ENCODE measurements at places on chromosomes 16 and 17. TPM values are rescaled to one million over a fixed set of nuclear protein-coding genes. Genes with fewer than 3 reads are reported as not detected.

DNA sequence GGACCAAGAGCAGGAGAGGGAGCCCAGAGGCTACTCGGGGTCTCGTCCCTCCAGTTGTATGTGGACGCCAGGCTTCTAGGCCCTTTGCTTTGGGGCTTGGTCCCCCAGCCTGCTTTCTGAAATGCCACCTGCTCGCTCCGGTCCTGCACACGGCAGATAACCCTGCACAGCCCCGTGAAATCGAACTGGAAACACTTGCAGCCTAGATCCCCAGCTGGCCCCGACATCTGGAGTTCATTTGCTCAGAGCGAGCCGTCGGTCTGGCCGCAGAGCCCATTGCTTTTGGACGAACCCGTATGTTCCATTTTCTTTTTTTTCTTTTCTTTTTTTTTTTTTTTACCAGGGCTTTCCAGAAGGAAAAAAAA lies 22.9 kb downstream of the C1QTNF1 start:
- peak; percentile 82 for DNase-seq

- peak; percentile 85 for DNase-seq
Measured at GRCh38 chr16:88812513-88813268, 963 bp upstream of the APRT start.

DNA sequence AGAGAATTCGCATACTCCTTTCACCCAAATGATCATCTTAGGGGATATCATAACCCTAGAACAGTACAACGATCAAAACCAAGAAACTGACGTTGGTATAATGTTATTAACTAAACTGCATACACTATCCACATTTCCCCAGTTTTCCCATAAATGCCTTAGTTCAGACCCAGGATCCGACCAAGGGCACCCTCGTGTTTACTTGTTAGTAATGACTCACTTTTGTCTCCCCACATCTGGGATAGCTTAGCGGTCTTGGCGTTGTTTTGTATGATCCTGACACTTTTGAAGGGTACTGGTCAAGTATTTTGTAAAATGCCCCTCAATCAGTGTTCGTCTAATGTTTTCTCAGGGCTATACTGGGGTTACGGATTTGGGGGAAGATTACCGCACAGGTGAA lies 8.0 kb downstream of the HS3ST3A1 start:
- no peak for DNase-seq

- DNase-seq = no peak
Measured at GRCh38 chr16:76837872-76838271, 353.1 kb upstream of the MON1B start.

DNA sequence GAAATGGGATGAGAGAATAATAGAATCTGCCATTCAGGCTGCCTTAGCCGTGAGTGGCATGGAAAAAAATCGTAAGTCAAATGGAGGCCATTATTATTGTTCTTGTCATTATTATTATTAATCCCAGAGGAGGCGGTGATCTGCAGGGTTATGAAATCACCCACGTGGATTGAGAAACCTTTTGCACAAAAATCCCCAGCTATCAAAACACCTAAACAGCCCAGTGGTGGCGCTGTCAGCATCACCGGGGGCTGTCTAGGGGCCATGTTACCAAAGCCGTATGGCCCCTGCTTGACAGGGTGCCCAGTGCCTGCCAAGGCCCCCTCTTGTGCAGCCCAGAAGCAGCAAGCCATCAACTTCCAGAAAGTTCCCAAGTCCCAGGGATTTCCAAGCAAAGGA lies 25.2 kb downstream of the CNGB1 start:
- no peak for DNase-seq

DNA sequence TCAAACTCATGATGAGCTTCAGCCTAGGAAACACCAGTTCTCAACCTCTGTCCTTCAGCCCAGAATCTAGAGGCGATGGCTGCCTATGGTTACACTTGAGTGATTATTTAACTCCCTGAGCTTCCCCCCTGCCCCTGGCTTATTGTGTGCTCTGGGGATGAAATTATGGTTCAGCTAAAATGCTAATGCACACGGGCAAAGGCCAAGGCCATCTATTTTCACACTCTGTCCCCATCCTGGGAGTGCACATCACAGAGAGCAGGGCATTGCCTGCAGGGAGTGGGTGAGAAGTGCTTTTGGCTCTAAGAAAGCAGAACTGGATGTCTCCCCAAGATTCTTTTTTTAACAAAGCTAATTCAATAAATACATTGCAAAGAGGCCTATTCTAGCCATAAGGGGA lies 21.6 kb upstream of the CACNG5 start:
- no peak for DNase-seq

- no peak for DNase-seq
Measured at GRCh38 chr17:53319947-53320346, 502.8 kb upstream of the KIF2B start.

- peak; percentile 39 for DNase-seq
Measured at GRCh38 chr17:83196366-83196765, 117.0 kb downstream of the METRNL start.

DNA sequence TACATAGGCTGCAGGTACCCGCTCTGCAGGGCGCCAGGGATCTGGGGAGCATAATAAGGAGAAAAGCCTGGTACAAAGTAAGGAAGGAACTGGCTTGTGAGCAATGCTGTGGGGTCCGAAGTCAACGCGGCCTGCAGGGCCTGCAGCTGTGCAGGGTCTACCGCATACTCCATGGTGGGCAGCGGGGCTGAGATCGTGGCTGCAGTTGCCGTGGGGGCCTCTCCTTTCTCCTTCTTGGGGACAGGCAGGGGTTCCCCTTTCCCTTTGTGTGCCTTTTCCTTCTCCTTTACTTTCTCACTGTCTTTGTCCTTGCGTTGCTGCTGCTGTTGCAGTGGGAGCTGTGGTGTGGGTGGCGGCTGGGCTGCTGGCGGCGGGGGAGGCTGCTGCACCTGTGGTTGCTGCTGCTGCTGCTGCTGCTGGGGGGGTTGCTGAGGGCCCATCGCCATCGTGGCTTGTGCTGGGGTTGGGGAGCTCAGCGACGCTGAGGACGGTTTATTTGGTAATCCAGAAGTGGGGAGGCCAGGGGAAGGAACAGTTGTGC lies 259.6 kb downstream of the ZFHX3 start:
- DNase-seq = no peak

GRCh38 chr17:62565817-62566216 lies 61.7 kb upstream of the MRC2 start:
- no peak for DNase-seq

DNA sequence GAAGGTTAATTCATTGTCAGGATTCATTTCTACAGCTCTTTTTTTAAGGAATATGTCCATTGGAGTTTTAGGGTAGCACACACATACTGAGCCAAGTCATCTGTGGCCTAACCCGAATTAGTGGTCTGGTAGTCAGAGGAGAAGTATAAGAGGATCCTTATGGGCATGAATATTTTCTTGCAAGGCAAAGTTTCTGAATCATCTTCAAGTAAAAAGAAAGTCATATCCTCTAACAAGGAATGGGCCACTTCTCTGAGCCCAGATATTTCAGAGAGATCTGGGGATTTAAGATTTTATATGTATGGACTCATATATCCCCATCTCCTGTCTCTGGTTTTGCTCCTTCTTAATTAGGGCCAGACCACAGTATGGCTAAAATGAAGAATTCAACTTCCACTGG lies 99.2 kb upstream of the CDH8 start:
- DNase-seq = no peak

DNA sequence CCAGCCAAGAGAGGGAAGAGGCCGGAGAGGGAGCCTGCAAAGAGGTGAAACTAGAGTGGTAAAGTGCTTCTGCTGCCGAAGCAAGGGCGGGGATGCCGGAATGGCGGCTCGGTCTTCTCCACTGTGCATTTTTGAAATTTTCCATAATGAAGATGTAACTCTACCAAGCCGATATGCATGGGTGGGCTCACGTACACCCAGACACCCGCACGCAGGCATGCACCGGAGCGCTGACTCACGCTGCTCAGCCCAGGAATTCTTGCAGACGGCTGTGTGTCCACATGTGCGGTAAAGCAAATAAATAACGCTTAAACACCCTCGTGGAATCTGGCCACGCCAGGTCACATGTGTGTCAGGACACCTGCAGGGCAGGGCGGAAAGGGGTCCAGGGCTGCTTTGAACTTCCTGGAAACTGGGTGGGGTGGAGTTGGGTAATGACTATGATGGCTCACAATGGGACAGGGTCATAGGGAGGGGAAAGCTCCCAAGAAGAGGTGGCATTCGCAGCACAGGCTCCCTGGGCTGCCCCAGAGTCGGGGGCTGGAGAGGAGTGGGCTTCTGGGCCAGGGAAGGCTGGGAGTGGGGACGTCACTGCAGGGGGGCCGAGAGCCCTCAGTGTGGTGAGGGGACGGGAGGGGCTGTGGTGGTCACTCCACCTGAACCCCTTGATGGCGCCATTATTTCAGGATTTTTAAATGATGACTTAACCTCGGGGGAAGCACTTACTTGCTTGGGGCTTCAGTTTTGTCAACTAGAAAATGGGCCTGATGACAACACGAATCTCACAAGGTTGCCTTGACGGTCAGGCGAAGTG lies 265.5 kb downstream of the PARN start:
- no peak for DNase-seq

- no peak for DNase-seq
Measured at GRCh38 chr17:67105213-67105612, 60.9 kb downstream of the CACNG1 start.

DNA sequence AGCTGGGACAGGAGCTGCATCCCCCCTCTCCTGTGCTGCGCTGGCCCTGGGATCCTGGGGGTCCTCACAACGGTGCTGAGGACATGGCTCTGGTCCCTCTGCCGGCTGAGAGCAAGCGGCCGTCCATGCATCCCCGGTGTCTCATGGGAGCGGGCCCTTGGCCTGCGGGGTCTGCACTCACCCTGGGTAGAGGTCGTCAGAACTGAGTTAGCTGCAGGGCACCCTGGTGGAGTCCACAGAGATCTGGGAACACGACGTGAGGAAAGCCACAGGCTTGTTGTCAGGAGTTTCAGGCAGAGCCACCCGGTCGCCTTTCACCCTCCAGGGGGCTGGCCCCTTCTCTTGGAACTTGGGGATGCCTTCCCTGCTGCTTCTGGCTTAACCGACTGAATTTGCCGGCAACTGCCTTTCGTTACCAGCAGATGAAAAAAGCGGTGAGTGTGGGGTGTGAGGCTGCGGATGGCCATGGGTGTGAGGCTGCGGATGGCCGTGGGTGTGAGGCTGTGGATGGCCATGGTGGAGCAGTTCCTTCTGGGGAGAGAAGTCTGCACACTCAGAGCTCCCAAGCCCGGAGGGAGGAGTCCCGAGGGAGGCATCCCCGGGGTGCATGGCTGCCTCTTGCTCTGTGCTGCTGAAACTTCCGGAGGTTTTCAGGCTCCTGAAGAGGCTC lies 81.7 kb downstream of the LMF1 start:
- DNase-seq = peak; percentile 35

Gene KRTAP4-3
- total RNA-seq = not detected

Gene TXNDC17
- 44.5 TPM for total RNA-seq

Gene ARHGDIG
- total RNA-seq = 9.3 TPM

Gene NPW
- not detected for total RNA-seq

Gene CCL3
- total RNA-seq = 0.27 TPM

Gene GRAPL
- total RNA-seq = 1.5 TPM

Gene CACNG5
- not detected for total RNA-seq

Gene PRMT7
- 28.1 TPM for total RNA-seq
